ENCODE measurements at places on chromosomes 16 and 17.

DNA sequence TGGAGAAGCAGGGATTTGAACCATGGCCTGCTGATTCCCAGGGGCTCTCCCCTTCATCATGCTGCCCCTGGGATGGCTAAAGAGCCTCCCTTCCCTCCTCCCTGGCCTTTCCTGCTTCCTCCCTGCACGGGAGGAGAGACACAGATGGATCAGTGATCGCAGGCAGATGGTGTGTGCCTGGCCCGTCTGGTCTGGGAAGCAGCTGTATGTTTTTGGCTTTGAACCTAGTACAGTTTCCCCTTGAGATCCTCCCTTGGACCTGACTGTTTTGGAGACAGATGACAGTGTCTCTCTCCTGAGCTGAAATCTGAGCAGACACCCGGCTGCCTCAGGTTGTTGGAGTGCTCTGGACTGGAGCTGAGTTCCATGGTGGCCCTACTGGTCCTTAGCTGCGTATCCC is 29.0 kb upstream of the ATP2C2 start:
- peak; percentile 53 for DNase-seq

GRCh38 chr16:57911743-57912142 is 59.2 kb downstream of the CNGB1 start:
- no peak for DNase-seq

GRCh38 chr17:12983991-12984884 is 33.6 kb downstream of the ELAC2 start:
- peak; percentile 92 for DNase-seq

DNA sequence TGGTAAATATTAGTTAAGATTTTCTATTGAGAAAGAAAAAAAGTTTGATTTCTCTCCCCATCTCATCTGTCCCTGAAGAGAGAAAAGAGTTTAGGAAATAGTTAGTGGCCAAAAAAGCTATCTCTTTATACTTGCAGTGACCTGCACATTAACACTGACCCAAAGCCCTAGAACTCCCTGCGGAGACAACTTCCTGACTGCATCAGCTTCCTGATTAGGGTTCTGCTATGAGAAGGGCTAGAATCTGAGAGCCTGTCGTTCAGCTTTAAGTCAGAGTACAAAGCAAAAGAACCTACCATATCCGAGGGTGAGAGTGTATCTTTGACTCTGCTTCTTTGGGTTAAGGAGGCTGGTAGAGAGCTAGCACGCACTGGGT is 24.7 kb downstream of the LIMD2 start:
- no peak for DNase-seq

GRCh38 chr17:44146375-44147346 is 4.9 kb downstream of the HROB start:
- no peak for DNase-seq

DNA sequence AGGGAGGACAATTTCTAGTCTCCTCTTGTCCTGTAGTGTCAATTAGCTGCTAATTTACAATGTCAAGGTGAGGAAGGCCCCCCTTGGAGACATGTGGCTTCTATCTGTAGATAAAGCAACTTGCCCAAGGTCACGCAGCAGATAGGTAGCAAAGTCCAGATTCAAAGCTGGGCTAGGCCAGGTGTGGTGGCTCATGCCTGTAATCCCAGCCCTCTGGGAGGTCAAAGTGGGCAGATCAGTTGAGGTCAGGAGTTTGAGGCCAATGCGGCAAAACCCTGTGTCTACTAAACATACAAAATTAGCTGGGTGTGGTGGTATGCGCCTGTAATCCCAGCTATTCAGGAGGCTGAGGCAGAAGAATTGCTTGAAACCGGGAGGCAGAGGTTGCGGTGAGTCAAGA is 11.1 kb downstream of the TRPV3 start:
- DNase-seq = no peak

- no peak for DNase-seq
These were observed 3.8 kb upstream of the NAT9 start for GRCh38 chr17:74779948-74780400.

DNA sequence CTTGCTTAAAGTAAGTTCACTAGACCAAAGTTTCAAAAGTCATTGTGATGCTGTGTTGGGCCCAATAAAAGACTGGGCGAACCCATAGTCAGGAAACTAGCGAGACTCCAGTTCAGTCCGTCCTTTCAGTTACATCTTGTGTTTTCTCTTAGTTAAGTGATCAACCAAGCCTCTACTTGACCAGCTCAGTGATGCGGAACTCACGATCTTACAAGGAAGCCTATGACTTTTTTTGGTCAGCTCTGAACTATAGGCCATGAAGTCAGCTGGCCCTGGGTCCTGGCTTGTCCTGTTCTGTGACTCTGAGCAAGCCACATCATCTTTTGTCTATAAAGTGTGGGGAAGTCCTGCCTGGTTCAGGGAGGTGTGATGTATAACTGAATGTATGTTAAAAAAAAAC is 21.7 kb upstream of the WSCD1 start:
- no peak for DNase-seq
